ENCODE measurements at places on chromosomes 7 and 10.

- DNase-seq, result no peak
Measured at GRCh38 chr7:76330261-76330660, 27.8 kb downstream of the HSPB1 start.

GRCh38 chr10:63491588-63492316, 26.0 kb upstream of the JMJD1C start:
- no peak for DNase-seq

- no peak for DNase-seq
Measured at GRCh38 chr7:34091321-34091917, 186.1 kb downstream of the BMPER start.

DNA sequence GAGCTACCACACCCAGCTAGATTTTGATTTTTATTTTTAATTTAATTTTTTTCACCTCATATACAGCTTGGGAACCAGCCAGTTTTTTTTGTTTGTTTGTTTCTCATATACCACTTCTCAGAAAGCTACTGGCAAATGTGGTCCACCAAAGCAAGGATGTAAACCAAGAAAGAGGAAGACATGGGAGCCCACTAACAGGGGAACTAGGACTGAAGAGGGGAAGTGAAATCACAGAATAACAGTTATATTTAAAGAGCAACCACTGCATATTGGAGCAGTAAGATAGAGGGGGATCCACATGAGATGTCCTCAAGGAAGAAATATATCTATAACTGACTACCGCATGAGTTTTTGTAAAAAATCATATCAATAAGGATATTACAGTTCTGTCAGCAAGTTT, 10.5 kb downstream of the CPVL start:
- no peak for DNase-seq

DNA sequence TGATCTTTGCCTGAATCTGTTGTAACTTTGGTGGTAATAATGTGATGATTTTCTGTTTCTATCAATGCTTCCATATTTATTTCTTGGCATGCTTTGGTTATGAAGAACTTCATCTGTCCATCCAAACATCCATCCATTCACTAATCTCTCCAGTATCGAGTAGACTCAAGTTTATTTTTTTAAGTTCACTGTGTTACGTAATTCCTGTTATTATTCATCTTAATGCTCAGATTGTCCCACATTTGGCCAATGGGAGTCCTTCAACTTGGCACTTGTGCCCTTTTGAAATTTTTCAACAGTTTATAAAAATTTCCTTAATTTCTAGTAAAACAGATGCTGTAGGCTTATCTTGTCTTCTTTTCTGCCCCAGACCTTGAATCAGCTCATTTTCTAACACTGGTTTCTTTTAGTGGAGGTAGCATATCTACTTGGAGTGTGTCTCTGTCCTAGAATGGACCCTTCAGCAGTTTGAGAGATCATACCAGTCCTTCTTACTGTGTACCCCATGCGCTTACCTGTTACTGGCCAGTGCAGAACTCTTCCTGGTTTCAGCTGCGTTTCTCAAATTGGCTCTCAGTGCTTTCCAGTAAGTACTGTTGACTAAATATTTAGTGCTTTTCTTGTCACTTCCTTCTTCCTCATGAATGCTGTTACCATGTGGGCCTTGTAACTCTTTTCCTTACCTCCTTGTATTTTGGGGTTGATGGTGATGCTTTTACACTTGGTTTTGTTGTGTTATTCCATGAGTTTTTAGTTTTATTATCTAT, 100.8 kb downstream of the MLLT10 start:
- no peak for DNase-seq

- no peak for DNase-seq
Measured at GRCh38 chr10:120979435-120980278, 128.5 kb downstream of the WDR11 start.

GRCh38 chr7:118239014-118239413, 14.5 kb downstream of the ANKRD7 start:
- no peak for DNase-seq

- DNase-seq, result no peak
Measured at GRCh38 chr7:47088329-47089067, 493.4 kb downstream of the TNS3 start.

- DNase-seq, result no peak
Measured at GRCh38 chr10:95572131-95572820, 11.1 kb upstream of the SORBS1 start.

GRCh38 chr10:68560943-68561864, 1.1 kb downstream of the TET1 start:
- DNase-seq, result no peak

- no peak for DNase-seq
Measured at GRCh38 chr10:49225218-49225876, 37.2 kb upstream of the TMEM273 start.

- DNase-seq, result no peak
Measured at GRCh38 chr10:634256-634655, 55.2 kb downstream of the DIP2C start.

GRCh38 chr10:119724593-119725516, 995 bp upstream of the INPP5F start:
- DNase-seq, result no peak

DNA sequence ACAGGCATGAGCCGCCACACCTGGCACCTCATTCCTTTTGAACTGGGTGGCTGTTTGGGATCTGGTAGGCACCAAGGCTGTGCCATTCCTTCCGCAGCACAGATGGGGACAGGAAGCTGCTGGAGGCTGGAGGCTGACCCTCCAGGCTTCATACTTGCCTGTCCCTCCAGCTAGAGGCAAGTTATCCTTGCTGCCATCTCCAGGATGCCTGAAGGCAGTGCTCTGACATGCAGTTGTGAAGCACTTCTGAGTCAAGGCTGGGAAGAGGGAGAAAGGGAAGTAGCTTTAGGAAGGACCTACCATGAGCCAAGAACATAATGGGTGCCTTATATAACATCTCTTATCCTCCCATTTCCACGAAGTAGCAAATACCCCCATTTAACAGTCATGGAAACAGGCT, 9.5 kb downstream of the MARVELD1 start:
- DNase-seq, result no peak

- DNase-seq, result no peak
Measured at GRCh38 chr10:25285809-25286208, 111.0 kb downstream of the GPR158 start.

DNA sequence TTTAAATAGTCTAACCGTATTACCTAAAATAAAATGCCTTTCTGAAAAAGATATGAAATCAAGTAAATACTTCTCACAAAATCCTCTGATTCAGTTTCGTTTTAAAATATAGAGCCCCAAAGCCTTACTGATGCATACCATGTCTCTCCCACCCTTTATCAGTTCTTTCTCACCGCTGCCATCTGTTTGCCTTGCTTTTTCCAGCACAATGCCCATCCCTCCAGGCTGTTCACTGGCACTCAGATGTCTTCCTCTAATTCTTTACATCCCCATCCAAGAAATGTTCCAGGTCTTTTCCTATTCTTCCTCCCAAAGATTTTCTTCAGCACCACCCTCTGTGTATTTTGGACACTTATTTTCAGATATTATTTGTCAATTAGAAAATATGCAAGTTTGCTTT, 116.5 kb upstream of the LRRN3 start:
- DNase-seq, result no peak

DNA sequence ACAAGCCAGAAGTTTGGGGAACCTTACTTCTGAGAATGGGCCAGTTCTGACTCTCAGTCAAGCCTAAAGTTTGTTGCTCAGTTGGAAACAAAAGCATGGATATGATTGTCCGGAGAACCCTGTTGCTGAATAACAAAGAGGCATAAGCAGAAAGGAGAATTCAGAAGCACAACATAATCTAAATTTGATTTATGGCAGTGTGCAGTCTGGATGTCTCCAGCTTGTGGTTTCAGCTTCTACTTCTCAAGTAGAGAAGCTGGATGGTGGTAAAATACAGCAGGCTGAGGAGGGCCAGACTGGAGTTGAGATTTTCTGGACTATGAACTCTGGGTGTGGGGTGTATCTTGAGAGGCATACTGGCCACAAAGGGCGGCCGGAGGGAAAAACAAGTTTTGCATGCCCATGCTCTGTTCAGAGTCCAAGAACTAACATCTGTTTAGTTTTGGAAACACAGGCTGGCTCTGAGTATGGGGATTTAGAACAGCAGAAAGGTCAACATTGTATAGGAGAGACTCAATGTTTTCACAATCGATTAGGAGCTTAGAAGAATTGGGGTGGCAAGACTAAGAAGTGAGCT, 592.9 kb downstream of the CNTNAP2 start:
- no peak for DNase-seq

GRCh38 chr7:155992538-155992937, 180.3 kb upstream of the SHH start:
- no peak for DNase-seq

GRCh38 chr7:88013981-88014380, 79.9 kb downstream of the ADAM22 start:
- no peak for DNase-seq

DNA sequence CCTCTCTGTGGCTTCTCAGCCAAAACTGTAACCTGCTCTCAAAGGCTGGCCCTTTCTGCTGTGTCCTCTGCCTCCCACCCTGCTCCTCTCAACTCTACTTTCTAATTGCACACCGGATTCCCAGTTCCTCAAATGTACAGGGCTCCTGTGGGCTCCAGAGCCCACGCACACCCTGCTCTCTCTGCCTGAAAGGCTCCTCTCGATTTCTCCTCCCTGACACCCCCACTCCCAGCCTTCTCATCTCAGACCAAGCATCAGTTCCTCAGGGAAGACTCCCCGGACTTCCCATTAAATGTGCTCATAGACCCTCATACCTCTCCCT, 111.7 kb upstream of the STEAP1B start:
- no peak for DNase-seq

- DNase-seq, result no peak
Measured at GRCh38 chr10:88346144-88346977, 236.8 kb downstream of the RNLS start.

GRCh38 chr7:117963264-117964197, 90.3 kb upstream of the CTTNBP2 start:
- DNase-seq, result no peak

DNA sequence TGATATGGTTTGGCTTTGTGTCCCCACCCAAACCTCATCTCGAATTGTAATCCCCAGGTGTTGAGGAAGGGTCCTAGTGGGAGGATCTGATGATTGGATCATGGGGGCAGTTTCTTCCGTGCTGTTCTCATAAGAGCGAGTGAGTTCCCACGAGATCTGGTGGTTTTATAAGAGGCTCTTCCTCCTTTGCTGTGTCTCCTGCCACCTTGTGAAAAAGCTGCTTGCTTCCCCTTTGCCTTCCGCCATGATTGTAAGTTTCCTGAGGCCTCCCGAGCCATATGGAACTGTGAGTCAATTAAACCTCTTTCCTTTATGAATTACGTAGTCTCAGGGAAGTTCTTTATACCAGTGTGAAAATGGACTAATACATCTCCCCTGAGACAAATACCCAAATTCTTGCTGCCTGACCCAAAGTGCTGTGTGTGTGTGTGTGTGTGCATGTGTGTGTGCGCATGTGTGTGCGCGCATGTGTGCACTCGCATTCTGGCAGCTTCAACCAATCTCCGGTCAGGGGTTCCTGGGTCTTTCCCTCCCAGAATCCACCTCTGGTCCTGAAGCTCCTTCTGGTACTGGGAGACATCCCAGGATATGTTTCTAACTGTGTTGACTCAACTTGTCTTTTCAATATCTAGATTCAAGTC, 98.1 kb upstream of the LRRC4 start:
- no peak for DNase-seq

GRCh38 chr10:10482613-10483012, 535.1 kb upstream of the CELF2 start:
- DNase-seq, result no peak

DNA sequence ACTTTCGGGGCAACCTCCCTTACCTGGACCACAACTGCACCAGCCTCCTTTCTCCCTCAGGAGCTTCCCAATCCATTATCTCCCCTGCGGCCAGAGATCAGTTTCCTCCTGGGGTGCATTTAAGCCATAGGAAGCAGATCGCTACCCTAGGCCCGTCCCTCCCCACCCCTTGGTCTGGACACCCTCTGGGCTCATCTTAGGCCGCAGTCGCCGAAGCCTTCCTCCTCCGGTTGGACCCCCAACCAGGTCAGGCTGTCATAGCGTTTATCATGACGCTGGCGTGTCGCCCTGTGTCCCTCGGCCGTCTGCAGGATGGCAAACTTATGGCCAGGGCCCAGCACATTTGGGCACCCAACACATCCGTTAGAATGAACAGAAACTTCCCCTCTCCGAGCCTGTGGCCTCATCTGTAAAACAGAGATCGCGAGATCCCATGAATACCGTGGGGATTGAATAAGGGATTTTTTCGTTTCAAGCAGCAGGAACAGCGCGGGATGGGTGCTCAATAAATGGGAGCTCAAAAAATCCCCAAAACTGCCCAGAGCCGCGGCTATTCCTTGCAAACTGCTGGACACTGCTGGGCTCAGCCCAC, 669 bp upstream of the AP5Z1 start:
- DNase-seq, result no peak

DNA sequence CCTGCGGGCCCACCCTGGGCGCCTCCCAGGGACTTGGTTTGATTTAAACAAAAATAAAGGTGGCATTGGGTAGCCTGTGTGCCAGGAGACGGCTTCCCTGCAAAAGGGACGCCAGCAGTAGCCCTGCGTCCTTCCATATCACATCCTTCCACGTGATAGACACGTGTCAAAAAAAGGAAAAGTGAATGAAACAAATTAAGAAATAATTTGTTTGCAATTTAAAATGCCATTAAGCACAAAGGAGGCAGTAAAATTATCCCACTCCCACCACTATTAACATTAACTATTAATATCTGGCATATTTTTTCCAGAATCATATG, 7.6 kb downstream of the TACR2 start:
- no peak for DNase-seq

- peak; percentile 20 for DNase-seq
Measured at GRCh38 chr10:17144757-17145156, 15.1 kb upstream of the CUBN start.

- no peak for DNase-seq
Measured at GRCh38 chr10:110852947-110853346, 18.8 kb upstream of the PDCD4 start.

GRCh38 chr7:20232848-20233247, 15.7 kb upstream of the MACC1 start:
- no peak for DNase-seq

- no peak for DNase-seq
Measured at GRCh38 chr10:132847856-132848255, 61.9 kb upstream of the NKX6-2 start.

- no peak for DNase-seq
Measured at GRCh38 chr7:96136600-96137239, 185.2 kb downstream of the SLC25A13 start.

- no peak for DNase-seq
Measured at GRCh38 chr10:1241322-1241890, 185.2 kb downstream of the WDR37 start.

DNA sequence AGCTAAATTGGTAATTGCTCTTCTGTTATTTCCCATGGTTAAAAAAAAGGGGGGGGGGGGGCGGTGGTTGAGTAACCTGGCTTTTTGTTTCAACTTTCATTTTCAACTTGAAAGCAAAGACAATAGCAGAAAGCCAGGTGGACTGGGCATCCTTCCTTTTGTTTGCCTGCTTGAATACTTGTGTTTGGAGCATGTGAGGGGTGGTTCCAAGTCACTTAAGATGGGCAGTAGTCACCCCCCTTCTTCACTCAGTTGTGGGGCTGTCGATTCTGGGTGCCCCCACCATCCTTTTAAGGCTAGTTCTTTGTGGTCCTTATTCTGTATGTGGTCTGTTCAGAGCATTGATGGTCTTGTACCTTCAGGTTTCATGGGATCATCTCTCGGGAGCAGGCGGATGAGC, 165.6 kb upstream of the PRR15 start:
- no peak for DNase-seq

- DNase-seq, result no peak
Measured at GRCh38 chr10:131770946-131771633, 129.7 kb upstream of the PPP2R2D start.

Measured in stimulated activated CD8-positive, alpha-beta memory T cell treated with anti-CD3 and anti-CD28 coated beads, Interleukin-7, amount 100 ng/mL, for 24 hours (primary cell).